ENCODE measurements at places on chromosomes 11 and 22.

DNA sequence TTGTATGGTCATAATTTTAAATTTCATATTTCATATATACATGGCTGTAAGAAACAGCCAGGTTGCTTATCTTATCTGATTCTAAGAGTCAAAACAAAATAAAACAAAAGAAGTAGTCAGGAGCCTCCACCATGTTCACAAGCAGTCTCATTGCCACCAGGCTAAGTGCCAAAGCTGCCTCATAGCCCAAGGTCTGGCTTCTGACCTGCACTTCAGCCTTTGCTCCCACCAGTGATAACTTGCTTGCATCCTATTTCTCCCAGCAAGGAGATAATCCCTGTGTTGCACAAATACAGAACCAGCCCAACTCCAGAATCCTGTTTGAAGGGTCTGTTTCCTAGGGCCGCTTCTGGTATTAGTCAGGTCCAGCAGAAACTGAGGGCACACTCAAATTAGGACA lies 53.9 kb upstream of the TSKU start:
- DNase-seq: no peak

DNA sequence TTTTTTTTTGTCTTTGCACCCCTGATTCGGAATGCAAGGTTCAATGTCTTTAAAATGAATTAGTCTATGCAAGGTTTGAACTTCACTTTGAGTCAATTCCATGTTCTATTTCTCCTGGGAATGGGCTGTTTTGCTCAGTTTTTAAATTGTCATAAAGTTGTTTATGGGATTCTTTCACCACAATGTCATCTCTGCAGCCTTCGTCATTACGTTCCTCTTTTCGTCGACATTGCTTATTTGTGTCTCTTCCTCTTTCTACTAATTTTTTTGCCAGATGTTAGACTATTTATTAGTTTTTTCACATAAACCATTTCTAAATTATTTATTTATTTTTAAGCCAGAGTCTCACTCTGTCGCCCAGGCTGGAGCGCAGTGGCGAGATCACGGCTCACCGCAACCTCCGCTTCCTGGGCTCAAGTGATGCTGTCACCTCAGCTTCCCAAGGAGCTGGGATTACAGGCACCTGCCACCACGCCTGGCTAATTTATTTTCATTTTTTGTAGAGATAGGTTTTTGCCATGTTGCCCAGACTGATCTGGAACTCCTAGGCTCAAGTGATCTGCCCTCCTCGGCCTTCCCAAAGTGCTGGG lies 7.1 kb upstream of the TNNT3 start:
- no peak for DNase-seq

DNA sequence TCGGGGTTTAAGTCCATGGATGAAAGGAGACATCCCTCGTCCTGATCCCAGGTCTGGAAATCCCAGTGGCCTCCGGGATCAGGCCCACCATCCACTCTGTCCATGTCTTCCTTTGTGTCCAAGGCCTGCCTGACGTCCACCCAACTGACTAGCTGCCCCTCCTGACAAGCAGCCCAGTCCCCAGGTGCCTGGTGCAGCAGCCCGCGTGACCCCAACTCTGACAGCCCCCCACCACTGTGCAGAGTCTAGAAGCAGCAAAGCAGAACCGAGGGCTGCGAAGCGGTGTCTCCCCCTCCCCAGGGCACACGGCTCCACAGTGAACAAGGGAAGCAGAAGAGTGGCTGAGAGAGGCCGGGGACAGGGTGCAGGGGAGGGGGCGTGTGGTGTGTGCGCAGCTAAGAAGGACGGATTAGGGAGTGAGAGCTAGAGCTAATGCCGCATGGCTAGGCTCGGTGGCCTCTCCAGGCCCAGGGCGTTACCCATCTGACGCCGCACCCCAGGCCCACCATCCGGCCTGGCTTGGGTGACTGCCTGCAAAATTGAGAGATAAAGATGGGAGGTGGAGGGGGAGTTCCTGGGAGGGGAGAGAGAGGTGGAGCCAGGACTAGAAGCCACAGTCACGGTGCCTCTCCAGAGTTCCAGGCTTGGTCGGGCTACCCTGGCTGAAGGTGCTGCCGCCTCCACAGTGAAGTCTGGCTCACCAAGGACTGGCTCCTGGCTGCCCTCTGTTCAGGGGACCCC lies 16.6 kb upstream of the BAIAP2L2 start:
- DNase-seq: peak; percentile 36

DNA sequence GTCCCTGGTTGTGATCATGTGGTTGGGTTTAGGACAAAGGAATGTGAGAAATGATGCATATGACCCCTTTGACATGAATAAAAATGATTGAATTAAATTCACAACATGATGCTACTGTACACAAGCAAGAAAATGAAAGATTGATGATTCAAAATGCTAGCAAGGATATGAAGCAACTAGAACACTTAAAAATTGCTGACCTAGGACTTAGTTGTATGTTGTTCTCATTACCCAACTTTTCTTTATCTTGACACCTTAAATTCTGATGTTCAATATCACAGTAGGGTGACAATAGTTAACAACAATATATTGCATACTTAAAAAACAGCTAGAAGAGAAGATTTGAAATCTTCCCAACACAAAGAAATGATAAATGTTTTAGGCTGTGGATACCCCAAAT lies 20.6 kb downstream of the OR52A5 start:
- no peak for DNase-seq

DNA sequence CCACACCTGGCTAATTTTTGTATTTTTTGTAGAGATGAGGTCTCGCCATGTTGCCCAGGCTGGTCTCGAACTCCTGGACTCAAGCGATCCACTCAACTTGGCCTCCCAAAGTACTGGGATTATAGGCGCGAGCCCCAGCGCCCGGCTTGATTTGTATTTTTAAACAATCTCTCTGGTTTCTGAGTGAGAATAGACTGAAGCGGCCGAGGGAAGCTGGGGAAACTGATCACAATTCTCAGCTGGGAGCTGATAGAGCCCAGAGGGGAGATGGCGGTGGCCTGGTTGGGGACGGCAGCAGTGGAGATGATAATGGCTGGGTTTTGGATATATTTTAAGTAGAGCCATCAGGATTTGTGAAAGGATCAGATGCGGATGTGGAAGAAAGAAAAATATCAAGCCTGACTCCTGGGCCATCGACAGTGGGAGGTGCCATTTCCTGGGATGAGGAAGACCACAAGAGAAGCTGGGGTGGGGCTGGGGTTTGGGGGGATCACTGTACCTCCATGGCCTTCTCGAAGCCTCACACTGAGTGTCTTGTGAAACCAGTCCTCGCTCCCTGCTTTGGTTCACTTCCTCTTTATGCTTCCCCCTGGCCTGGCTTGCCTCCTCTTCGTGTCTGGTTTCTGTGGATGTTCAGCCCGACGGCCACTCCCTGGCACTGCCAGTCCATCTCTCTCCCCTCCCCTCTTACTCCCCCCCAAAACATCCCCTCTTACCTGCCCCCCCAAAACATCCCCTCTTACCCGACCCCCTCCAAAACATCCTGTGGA lies 51.9 kb downstream of the IGLL1 start:
- DNase-seq: no peak

Data from heart left ventricle (tissue), 16 donors.